ENCODE measurements at places on chromosomes 1 and 21. TPM values are rescaled to one million over a fixed set of nuclear protein-coding genes. Genes with fewer than 3 reads are reported as not detected.

GRCh38 chr1:89114662-89115061 lies 11.3 kb downstream of the GBP2 start:
- no peak for DNase-seq

GRCh38 chr1:32902535-32902920 lies 1.3 kb upstream of the TMEM54 start:
- DNase-seq = no peak

LRRC7 gene
- 0.15 TPM for polyA plus RNA-seq

DNA sequence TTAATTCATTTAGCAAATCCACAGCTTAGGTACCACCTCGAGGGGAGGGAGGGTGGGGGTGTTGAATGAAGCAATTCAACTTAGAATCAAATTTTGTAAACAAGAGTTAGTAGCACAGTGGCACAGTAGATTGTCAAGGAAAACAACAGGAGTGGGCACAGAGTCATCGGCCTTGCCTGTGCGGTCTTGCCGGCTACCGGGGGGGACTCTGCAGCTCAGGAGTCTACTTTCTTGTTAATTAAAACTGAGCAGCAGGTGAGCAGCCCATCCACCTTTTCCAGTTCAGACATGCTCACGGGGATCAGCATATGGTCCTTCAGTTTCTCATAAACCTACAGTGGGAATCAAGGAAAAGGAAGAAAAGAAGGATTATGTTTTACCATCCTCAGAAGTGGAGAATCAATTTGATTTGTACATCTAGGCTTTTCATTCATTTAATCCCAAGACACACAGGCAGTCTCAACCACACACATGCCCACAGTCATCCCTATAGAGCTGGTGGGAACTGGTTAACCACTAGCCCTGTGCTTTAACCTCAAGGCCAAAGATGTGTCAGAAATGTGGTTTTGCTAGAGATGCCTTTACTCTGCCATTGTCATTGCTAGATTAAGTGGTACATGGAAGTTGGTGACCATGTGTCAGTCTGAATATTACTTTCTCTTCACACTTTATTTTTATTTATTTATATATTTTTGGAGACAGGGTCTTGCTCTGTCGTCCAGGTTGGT lies 45.0 kb upstream of the BCL10 start:
- no peak for DNase-seq

ADGRL2 gene
- polyA plus RNA-seq = not detected

KCND3 gene
- polyA plus RNA-seq = 0.05 TPM

GRCh38 chr21:29748391-29749167 lies 191.2 kb downstream of the GRIK1 start:
- DNase-seq = no peak

- DNase-seq = peak; percentile 61
Measured at GRCh38 chr1:160006312-160006940, 25.4 kb downstream of the PIGM start.

HSPB7 gene
- polyA plus RNA-seq = not detected

DNA sequence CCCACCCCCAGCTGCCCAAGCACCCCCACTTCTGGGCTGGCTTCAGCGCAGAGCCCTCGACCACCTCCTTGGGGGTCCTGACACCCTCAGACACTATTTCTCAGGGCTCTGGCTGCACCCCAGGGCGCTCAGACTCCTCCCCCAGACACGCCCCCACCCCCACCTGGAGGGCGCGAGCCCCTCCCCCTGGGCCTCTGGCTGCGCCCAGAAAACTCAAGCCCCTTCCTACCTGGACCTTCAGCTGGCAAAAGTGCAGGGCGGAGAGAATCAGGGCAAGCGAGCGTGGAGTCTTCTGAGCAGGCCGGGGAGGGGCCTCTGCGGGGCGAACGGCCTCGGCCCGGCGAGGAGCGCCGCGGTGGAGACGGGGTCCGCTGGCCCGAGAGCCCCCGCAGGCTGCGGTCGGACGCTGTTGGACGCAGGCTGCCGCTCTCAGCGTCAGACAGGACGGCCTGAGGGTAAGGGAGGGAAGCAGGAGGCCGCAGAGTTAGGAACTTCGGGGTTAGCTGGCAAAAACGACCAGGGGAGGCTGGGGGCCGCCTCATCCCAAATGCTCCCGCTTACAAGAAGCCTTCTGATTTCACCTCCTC lies 17.4 kb upstream of the NBPF1 start:
- DNase-seq = no peak

EPS8L3 gene
- polyA plus RNA-seq = not detected

DNA sequence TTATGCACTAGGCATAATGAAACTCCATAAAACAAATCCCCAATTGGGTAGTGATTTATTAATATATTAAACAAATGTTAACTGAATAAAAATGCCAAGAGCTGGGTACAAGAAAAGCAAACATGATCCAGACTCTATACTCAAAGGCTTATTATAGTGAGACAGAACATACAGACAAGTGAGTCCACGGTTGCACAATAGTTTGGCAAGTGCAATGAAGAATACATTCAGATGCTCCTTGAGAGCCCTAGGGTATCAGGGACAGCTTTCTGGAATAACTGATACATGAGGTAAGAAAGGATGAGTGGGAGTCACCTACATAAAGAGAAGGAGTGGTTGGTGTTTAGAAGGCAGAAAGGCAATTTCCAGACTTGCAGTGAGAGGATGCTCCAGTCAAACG lies 85.1 kb downstream of the VAV3 start:
- DNase-seq = no peak

DNA sequence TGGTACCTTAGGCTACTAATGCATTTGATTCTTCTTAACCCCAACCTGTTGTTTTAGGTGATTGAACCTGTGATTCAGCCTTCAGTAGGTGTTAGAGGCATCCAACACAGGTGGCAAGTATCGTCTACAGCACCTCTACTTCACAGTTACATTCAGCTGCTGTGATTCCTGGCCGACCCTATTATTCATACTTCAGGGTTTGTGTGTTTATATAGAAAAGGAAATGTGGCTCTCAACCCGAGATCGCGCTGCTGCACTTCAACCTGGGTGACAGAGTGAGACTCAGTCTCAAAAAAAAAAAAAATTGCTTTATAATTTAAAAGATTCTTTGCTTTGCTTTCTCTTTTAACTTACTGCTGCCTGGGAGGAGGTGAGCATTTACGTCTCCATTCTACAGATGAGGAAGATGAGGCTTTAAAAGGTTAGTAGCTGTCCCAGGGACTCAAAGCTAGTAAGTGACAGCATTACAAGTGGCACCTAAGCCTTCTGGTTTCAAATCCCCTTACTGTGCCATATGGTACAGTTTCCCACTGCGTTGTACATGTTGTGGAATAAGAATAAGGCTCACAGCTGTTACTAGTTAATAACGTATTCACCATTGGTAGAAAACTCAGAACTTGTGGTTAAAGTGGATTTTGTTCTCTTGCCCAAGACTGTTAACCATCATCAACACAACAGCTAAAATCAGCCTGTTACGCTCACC lies 9.9 kb upstream of the GPR25 start:
- no peak for DNase-seq

ANKRD65 gene
- not detected for polyA plus RNA-seq

GRCh38 chr1:40411294-40411693 lies 37.8 kb downstream of the SMAP2 start:
- DNase-seq = no peak

FCGR3B gene
- not detected for polyA plus RNA-seq

SELL gene
- polyA plus RNA-seq = 2,291 TPM

DIO1 gene
- polyA plus RNA-seq = not detected

DNA sequence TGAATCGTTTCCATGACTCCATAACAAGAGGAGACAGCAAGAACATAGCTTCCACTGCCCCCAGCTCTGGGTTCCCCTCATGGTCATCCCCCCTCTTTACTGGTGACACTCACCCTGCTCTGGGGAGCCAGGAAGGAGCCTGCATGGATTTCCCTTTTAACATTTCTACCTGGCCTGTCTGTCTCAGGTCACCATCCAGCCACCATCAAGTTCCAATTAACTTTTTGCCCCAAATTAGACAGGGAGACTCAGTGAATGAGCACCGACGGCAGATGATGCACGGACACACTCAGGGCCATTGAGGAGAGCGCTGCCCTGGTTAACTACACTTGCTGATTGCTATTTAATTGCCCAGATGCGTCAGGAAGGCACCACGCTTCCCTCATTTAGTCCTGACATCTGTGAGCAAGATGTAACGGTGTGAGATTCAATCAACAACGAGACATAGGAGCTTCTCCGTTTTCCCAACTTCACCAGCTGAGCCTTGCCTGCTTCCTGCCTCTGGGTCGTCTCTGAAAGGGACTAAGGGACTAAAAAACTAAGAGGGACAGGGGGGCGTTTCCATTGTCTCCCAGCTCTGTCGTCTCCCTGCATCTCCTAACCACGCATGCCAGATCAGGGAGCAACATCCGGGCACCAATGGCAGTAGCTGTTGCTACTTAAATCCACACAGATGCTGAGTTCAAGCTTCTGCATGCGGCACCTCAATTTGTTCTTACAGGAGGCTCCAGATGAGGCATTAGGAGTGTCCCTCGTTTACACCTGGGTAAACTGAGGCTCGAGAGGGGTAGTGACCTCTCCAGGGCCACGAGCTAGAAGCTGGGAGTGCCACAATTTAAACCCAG lies 426.7 kb downstream of the NPHP4 start:
- no peak for DNase-seq

- DNase-seq = no peak
Measured at GRCh38 chr1:107523061-107523460, 382.2 kb downstream of the NTNG1 start.

- DNase-seq = no peak
Measured at GRCh38 chr21:44525391-44526095, 14.5 kb downstream of the KRTAP10-1 start.

GRCh38 chr1:70486676-70487458 lies 75.8 kb downstream of the CTH start:
- DNase-seq = no peak

CYP4X1 gene
- polyA plus RNA-seq = not detected

DNA sequence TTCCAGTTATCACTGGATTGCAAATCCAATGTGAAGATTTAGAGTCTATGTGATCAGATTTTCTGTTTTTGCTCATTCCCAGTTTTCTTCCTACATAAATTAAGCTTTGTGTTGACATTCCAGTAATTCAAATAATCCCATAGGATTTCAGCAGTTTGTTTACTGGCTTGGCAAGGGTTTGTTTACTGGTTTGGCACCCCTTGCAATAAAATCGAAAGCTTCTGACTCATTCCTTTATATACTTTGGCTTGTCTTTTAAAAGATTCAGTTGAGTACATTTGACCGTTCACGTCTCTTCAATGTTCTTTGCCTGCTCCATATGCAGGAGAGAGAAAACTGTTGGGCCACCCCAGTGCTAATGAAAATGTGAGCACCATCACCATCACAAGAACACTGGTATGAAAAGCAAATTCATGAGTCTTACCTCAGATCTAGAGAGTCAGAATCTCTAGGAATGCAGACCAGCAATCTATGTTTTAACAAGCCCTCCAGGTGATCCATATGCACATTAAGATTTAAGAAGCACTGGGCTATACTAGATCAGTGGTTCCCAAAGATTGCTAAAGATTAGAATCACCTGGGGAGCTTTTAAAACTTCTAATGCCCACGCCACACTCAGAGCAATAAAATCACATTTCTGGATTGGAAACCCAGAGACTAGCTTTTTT lies 32.8 kb downstream of the ZC3H11B start:
- DNase-seq = no peak

DNA sequence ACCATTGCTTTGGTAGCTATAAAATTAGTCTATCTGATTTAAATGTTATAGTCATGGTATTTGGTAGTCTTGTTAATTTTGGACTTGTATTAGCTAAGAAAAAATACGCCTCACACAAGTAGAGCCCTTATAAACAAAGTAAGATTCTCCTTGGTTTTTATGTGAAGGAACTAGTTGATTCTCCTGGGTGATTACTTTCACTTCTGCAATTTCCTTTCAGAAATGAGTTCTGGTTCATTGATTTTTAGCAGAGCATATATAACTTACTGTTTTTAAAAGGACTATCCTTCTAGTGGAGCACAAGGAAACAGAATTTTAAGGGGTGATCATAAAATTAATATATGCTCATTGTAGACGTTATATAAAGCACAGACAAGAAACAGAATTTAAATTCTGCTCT lies 120.1 kb downstream of the BACH1 start:
- no peak for DNase-seq

SPATA45 gene
- polyA plus RNA-seq = not detected

GRCh38 chr1:20731057-20731991 lies 1.2 kb downstream of the SH2D5 start:
- no peak for DNase-seq

NBPF6 gene
- polyA plus RNA-seq = not detected

GRCh38 chr1:61925591-61926298 lies 183.5 kb downstream of the PATJ start:
- DNase-seq = no peak

- DNase-seq = no peak
Measured at GRCh38 chr1:26831546-26832248, 5.2 kb downstream of the ZDHHC18 start.

DNA sequence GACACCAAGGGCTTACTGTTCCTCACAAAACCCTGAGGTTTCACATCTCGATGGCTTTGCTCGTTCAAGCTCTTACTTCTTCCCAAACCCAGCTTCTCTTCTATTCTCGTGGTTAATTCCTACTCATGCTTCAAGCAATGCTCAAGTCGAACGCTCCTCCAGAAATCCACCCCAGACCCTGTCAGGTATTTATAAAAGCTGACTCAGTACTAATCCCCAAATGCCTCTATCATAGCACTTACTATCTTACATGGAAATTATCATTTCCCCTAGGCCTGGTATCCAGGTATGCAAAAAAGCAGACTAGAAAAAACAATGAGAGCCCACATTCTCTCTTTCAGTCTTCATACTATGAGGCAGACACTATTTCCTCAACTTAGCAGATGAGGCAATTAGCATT lies 6.3 kb downstream of the EBNA1BP2 start:
- no peak for DNase-seq

- DNase-seq = no peak
Measured at GRCh38 chr1:169452921-169453320, 25.6 kb upstream of the CCDC181 start.

DNA sequence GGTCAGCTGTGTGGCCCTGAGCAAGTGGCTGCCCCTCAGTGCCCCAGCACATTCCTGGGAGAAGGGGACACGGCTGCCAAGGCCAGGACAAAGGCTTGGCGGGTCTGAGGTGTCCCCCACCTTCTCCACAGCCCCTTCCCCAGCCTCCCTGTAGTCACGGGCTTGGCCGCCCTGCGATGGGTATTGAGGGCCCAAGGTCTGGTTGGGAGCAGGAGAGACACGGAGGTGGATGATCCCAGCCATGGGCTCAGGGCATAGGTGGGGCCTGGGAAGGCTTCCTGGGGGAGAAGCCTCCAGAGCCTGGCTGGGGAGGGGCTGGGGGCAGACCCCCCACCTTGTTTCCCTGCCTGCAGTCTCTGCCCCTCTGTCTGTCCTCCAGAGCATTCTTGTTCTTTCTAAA lies 27.0 kb downstream of the TTC39A start:
- DNase-seq = no peak
